ENCODE measurements at places on chromosomes 6 and 20. TPM values are rescaled to one million over a fixed set of nuclear protein-coding genes. Genes with fewer than 3 reads are reported as not detected.
A peak's percentile ranks its signal among the peaks of the same experiment; 100 is the strongest.

The ZNF334 gene
- total RNA-seq: 3.2 TPM

GRCh38 chr6:42075159-42075838, 25.0 kb downstream of the TAF8 start:
- DNase-seq: peak; percentile 88
- H3K27ac ChIP-seq: no peak overlapping the region
- no peaks in the 10 kb centered on the region for H3K4me1 ChIP-seq
- no peak overlapping the region for H3K4me3 ChIP-seq

- no peak overlapping the region for H3K27ac ChIP-seq
- no peak overlapping the region for H3K4me3 ChIP-seq
- H3K4me1 ChIP-seq: no peaks in the 10 kb centered on the region
- H3K27me3 ChIP-seq: no peaks in the 10 kb centered on the region
- no peaks in the 10 kb centered on the region for H3K36me3 ChIP-seq
These were observed 404.6 kb downstream of the LAMA2 start for GRCh38 chr6:129287231-129288177.

DNA sequence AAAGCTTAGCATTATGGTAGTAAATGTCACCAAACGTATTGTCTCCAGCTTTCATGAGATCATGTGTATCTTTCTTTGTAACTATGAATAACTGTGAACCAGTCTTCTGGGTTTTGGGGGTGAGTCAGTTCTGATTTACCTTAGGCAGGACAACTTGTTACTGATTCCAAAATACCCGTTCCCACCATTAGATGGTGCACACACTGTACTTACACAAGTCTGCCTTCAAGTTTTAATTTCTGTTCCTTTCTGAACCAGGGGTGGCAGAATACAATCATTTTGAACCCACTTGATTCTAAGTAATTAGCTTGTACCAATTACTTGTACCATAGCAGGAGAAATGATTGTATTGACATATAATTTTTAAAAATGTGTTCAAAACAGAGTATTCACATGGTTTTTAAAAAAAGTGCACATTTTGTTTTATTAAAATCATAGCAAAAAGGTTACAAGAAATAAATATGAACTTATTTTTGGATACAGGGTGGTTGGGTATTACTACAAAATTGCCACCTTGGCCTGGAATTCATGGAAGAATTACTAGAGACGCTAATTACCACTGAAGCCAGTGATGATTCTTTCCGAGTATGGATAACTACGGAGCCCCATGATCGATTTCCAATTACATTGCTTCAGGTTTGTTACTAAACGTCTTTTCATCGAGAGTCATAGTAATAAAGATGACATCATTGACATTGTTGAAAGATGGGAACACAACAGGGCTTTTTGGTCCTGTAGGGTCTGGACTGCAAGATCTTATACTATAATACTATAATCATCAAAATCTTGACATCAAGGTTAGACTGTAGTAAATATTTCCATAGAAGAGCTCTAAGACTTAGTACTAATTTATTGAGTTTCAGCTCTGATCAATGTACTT, 75.2 kb upstream of the GLP1R start:
- H3K27ac ChIP-seq: no peak overlapping the region
- peaks cover 26% of the 10 kb centered on the region for H3K4me1 ChIP-seq
- DNase-seq: no peak

- no peaks in the 10 kb centered on the region for H3K4me1 ChIP-seq
- peak; percentile 57 for DNase-seq
- no peaks in the 10 kb centered on the region for H3K27me3 ChIP-seq
- H3K27ac ChIP-seq: no peak overlapping the region
These were observed 44.6 kb upstream of the AGPAT4 start for GRCh38 chr6:161318456-161318855.
